ENCODE measurements at places on chromosomes 1 and 21.

DNA sequence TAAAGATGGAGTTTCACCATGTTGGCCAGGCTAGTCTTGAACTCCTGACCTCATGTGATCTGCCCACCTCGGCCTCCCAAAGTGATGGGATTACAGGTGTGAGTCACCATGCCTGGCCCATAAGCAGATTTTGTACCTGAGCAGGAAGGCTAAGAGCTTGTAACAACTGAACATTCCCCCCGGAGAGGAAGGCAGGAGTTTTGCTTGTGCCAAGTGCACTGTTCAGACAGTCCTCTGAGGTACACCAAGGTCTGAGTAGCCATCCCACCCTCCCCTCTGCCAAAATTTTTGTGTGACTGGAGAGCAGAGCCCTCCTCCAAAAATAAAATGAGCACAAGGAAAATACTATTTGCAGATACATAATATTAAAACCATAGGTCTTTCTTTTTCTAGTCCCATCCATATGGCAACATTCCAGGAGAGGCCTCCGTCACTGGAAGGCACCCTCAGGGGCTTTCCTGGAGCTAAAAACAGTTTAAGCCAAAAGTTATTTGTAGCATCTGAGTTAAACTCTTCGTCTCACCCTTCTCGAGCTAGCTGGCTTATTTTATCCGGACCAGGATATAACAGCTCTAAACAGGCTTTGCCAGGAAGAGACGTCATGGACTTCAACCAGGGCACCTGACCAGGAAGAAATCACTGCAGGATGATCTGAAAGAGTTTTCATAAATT lies 27.2 kb downstream of the CAPN2 start:
- DNase-seq: no peak

GRCh38 chr21:37028570-37028969 lies 22.1 kb downstream of the RIPPLY3 start:
- DNase-seq: no peak

DNA sequence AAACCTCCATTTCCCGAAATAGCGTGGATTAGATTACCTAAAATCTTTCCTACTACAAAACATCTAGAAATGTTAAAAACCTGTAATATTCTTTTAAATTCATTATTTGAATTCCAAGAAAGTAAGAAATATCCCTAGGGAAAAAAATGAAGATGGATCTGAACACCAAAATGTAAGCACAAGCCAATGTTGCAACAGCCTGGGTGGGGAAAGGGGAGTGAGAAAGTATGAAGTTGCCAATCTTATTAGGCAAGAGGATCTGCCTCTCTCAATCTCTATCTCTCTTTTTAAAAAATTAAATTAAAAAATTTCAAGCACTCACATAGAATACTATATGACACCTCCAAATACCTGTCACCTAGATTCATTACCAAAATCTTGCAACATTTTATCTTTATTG lies 74.9 kb upstream of the IRF2BP2 start:
- no peak for DNase-seq

DNA sequence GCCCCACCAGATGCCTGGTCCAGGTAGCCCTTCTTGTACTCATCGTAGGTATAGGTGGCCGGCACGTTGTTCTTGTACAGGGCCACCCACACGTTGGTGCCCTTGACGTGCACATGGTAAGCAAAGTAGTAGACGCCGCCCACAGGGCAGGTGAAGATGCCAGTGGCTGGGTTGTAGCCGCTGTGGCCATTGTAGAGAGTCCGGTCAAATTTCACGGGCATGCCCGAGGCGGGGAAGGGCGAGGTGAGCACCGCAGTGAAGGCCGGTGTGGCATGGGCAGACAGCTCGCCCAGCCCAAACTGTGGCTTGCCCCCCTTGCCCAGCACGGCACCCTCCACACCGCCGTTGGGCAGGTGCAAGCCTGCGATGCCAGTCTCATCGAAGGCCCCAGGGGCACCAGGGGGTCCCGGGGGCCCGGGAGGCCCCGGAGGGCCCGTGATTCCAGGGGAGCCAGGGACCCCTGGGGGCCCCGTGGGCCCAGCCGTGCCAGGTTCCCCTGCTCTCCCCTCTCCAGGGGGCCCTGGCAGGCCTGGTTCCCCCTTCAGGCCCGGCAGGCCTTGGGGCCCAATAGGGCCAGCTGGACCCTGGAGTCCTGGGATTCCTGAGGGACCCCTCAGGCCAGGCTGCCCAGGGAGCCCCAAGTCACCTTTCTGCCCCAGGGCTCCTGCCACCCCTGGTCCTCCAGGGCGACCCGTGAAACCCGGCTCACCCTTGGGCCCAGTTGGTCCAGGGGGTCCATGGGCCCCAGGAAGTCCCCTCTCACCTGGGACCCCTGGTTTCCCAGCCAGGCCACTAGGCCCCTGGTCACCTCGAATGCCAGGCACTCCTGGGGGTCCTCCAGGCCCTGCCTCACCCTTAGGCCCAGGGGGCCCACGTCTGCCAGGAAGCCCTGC lies 9.2 kb downstream of the ADPRS start:
- DNase-seq: no peak

DNA sequence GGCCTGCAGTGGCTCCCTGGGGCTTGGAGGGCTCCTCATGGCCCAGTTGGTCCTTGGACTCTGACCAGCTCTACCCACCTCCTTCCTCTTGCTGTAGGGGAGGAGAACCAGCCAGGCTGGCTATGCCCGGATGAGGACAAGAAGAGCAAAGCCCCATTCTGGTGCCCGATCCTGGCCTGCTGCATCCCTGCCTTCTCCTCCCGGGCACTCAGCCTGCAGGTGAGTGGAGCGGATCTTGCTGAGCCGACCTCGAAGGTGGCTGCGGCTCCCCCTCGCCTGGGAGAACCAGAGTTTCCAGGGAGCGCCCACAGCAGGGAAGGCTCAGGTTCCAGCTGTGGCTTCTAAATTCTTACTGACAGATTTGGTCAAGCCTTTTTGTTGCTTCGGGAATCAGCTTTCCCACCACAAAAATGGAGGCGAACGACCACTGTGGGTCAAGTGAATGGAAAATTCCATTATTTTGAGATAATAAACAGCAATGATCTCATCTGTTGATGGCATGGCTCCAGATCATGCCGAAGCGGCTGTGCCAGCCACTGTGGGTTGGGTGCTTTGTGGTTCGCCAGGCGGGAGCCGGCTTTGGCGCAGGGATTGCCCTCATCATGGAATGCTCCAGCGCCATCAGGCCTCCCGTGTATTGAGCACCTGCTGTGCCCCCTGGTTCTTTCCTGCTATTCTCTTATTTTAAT lies 106.5 kb upstream of the ACTL8 start:
- no peak for DNase-seq

DNA sequence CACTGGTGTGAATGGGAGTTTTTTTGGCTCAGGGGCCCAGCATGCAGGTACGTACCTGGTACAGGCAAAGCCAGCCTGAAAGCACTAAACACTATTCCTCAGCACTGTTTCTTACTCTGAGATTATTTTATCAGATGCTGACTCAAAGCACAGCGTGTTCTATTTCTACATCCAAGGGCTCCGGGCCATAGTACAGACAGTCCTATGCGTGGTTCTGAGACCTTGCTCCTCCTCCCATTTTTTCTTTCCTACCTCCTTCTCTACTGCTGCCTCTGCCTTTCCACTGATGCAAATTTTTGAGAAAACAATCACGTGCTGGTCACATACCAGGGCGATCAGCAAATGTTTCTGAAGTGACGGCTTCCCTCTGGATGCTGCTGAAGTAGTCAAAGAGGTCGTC lies 36.3 kb downstream of the PDPN start:
- no peak for DNase-seq

DNA sequence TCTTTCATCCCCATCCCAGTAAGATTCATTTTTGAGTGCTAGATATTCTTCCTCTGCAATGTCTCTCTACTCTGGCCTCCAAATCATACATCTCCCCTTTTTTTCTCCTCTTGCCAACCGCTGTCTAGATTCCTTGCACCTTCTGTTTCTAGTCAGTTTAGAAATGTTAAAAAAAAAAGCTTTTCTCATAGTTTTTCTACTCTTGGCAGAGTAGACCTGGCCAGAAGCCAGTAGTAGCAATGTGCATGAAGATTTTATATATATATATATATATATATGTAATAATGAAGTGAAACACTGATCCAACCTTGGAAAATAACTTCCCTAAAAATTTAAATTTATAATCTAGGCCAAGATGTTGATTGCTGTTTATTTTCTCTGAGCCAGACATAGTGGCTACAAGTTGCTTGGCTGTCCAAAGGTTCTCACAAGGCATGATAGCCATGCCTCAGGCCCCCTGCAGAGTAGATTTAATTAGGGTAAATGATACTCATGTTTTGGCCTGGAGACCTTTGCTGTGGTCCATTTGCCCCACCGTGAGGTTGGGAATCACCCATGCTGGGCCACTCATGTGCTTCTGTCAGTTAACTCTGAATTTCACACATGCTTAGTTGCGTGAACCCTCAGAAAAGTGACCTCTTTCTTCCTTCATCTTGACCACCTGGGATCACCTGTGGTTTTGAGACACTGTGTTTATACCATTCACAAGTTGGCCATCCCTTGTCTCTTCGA lies 103.4 kb upstream of the KCNE2 start:
- no peak for DNase-seq

DNA sequence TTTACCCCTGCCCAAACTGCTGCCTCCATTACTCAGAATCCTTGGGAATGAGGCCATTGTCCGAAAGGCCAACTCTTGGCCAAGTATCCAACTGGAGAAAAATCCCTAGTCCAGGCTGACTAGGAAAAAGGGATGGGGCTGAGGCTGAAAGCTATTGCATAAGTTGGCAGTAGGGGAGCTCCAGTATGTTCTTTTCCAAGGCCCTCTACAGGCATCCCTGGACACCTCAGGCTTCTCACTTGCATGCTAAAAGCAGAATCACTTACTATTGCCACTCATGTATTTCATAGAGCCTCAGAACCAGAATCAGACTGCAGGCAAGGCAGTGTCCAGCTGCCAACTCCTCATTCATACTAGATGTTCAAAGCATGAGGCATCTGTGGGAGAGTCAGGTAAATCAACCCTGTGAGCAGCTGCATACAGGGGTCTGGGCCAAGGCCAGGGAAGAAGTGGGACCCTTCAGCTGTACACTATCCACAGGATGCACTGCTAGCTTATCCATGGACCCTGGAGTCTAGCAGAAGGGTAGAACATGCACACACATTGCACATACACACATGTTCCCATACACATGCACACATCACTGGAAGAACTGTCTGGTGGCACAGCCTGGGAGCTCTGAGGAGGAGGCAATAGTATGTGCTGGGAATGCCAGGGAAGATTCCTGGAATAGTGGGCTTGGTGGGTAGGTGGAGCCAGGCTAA lies 195.3 kb downstream of the C1orf94 start:
- no peak for DNase-seq

DNA sequence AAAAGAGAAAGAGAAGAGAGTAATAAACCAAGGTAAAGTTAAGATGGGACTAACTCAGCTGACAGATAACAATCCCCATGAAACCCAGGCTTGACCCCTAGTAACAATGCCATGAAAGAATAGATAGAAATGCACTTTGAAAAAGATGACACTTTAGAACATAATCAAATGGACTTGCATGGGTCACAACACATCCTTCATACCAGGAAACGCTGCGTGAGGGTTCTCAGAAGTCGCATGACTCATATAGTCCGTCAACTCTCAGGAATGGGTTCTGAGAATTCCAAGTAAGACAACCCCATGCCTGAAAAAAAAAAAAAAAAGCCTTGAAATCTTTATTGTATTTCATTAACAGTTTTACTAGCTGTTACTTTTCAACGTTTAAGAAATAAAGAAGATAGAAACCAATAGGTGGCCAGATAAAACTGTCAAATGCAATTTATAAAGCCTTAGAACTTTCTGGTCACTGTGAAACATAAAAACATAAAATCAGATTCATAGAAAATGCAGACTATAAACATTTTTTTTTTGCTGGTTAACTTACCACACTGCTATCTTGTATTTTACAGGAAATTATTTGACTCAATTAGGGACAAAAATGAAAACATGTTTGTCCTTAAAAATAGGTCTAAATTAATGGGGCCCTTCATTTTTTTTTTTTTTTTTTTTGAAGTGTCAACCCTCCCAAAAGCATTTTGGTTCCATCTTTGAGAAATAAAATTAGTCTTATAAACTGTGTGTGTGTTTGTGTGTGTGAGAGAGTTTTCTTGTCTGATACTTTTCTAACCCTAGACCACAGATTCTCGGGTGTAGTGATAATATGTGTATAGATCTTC lies 202.1 kb downstream of the NCAM2 start:
- peak; percentile 44 for DNase-seq

DNA sequence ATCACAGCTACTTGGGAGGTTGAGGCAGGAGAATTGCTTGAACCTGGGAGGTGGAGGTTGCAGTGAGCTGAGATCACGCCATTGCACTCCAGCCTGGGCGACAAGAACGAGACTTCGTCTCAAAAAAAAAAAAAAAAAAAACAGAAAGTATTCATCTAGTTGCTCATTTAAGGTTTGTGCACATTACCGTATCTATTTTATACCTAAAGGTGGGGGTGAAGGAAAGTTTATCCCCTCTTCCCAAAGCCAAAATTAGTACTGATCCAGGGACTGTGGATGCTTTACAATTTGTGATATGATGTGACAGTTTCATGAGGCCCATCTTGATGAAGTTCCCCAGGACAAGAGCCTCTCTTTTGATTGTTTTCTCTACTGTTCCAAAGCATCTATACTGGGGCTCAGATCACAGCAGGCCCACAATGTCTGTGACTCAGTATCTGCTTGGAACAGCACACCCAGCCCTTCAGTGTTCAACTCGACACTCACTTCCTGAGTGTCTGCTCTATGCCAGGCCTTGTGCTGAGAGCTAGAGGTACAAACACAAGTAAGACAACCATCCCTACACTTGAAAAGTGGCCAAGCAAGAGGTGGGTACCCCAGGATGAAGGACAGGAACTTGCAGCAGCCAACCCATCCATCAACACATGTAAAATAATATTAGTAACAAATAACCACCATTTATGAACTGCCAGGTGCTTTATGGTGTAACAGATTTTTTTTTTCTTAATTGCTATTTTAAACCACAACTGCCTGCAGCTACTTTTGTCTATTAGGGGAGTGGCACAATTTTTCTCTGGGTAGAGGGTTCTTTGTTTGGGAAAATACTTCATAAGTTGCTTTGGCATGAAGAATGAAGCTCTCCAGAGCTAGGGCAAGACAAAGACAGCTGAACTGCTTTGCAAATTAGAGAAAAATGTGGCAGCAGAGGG lies 29.0 kb upstream of the KHDRBS1 start:
- no peak for DNase-seq

- no peak for DNase-seq
These were observed 128.8 kb upstream of the COA6 start for GRCh38 chr1:234244482-234244881.

GRCh38 chr1:90359994-90360393 lies 357.1 kb downstream of the BARHL2 start:
- DNase-seq: no peak

GRCh38 chr1:178254433-178254832 lies 160.5 kb downstream of the RASAL2 start:
- DNase-seq: no peak

- no peak for DNase-seq
These were observed 11.8 kb upstream of the SRM start for GRCh38 chr1:11071463-11072215.

DNA sequence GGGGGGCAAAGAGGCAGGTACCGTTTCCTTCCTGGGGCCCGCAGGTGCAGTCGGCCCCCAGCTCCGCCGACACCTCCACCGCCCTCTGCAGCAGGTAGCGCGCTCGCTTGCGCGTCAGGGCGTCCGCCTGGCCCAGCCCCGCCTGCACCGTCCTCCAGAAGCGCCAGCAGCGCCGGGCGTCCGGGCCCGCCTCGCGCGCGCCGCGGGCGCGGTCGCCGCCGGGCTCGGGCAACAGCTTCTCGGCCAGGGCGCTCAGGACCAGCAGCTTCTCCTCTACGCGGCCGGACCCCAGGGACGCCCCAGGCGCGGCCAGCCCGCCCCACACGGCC lies 863 bp downstream of the TARBP1 start:
- DNase-seq: peak; percentile 46

- DNase-seq: no peak
These were observed 69.3 kb downstream of the GLIS1 start for GRCh38 chr1:53669621-53670191.
